Ascending aorta (tissue), 2 donors: ENCODE measurements at places on chromosomes 5 and 9. TPM values are rescaled to one million over a fixed set of nuclear protein-coding genes. Genes with fewer than 3 reads are reported as not detected.

Gene PAEP
- total RNA-seq: not detected

DNA sequence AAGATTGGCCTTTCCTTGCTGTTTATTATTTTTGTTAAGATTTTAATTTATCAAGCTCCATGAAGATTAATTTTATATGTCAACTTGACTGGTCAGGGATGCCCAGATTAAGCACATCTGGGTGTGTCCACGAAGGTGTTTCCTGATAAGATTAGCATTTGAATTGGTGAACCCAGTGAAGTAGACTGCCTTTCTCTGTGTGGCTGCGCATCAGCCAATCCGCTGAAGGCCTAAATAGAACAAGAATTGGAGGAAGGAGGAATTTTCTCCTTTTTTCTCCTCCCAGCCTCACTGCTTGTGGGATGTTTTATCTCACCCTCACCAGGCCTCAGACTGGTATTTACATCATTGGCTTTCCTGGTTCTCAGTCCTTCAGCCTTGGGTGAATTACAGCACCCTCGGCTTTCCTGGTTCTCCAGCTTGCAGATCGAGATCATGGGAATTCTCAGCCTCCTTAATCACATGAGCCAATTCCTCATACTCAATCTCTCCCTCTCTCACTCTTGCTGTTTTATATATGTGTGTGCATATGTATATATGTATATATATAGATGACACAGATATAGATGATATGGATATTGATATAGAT is 135.4 kb upstream of the SPEF2 start:
- no peak for DNase-seq

GRCh38 chr9:15299374-15299939 is 7.6 kb downstream of the TTC39B start:
- DNase-seq: no peak

- no peak for DNase-seq
Measured at GRCh38 chr9:118129541-118129940, 425.3 kb downstream of the TLR4 start.

DNA sequence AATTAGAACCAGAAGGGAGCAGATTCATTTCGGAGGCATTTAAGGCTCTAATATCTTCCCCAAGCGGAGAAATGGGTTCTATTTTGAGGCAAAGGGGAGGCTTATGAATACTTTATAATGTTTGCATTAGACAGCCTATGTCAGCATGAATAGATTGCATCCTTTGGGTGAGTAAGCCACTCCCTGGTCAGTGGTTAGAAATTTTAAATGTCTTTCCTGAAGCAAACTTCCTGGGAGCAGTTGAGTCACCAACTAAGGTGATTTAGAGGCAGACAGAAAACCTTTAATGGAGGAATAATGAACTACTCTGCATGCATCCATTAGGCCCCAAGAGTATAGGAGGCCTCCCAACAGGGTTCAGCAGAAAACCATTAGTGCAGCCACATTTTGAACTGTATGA is 204.9 kb downstream of the ELAVL2 start:
- no peak for DNase-seq

DNA sequence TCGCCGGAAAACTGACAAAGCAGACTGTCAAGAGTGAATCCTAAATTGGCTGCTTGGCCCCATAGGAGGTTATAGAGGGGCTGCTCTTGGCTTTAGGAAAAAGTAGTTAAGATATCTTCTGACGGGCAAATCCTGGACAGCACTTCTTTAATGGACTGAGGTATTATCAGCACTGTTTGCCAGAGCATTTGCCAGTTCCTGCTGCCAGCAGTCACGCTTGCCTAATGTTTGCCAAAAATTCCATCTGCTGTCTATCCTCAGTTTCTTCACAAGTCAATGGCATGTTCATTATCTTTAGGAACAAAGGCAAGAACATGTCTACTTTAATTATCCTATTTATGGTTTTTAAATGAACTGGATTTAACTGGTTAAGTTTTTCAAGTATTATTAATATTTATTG is 25.8 kb upstream of the SREK1 start:
- DNase-seq: no peak
